B cell (primary cell): ENCODE measurements at places on chromosomes 7 and 10. TPM values are rescaled to one million over a fixed set of nuclear protein-coding genes. Genes with fewer than 3 reads are reported as not detected.

Gene HKDC1
- polyA plus RNA-seq: 0.01 and 0.10 TPM in 2 replicates

DNA sequence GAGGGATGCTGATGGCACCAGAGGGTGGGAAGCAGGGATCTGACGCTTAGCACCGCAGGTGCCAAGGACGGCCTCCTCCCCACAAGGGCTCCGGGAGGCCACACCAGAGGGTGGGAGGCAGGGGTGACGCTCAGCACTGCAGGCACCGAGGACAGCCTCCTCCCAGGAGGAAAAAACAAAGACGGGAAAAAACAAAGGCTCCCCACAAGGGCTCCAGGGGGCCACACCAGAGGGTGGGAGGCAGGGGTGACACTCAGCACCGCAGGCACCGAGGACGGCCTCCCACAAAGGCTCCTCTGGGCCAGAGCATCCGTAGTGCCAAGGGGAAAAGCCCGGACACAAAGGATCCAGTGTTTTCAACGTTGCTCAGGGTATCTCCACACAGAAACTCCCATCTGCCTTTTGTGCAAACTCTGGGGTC, 25.6 kb downstream of the DIP2C start:
- no peak for DNase-seq
- no peaks in the 10 kb centered on the region for H3K36me3 ChIP-seq
- H3K27me3 ChIP-seq: no peaks in the 10 kb centered on the region
- H3K27ac ChIP-seq: no peak overlapping the region
- no peak overlapping the region for H3K4me3 ChIP-seq
- H3K4me1 ChIP-seq: no peaks in the 10 kb centered on the region

DNA sequence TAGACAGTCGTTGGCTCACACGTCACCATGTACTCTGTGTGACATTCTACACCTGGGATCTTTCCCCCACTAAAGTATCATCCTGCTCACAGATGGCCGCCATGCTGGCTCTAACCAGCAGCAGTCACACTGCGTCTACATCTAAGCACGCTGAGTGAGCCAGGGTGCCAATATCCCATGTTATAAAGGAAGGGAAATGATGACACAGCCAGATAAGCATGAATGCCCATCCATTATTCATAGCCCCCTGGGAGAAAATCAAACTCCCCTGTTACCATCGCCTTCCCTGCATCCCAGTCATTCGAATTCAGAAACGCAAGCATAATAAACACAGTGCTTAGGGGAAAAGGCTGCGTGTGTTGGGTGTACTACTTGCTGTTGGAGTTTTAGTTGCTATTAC, 698.2 kb upstream of the AUTS2 start:
- DNase-seq: no peak
- H3K4me3 ChIP-seq: no peak overlapping the region
- H3K36me3 ChIP-seq: no peaks in the 10 kb centered on the region
- H3K4me1 ChIP-seq: no peaks in the 10 kb centered on the region
- no peaks in the 10 kb centered on the region for H3K27me3 ChIP-seq
- no peak overlapping the region for H3K27ac ChIP-seq

DNA sequence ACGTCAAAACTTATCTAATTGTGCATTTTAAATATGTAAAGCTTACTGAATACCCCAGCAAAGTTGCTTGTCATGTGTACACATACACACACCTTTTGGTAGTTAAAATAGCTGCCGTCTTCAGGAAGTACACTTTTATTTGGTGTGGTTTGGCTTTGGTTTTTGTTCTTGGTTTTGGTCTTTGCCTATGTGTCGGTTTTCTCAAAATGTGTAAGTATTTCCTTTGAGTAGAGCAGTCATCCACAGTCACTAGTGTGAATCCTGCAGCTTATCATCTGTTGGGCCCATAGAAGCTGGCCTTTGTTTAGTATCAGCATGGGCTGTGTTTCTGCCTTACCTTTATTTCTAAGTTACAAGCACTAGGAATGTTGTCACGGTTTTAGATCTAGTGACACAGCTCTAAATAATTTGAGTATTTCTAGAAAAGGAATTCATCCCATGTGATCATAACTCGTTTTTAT, 35.3 kb downstream of the NET1 start:
- H3K27ac ChIP-seq: no peak overlapping the region
- DNase-seq: peak; percentile 36
- no peaks in the 10 kb centered on the region for H3K27me3 ChIP-seq
- H3K36me3 ChIP-seq: no peaks in the 10 kb centered on the region

GRCh38 chr7:36118344-36118743, 34.7 kb upstream of the EEPD1 start:
- H3K4me1 ChIP-seq: no peaks in the 10 kb centered on the region

Gene CNPY1
- polyA plus RNA-seq: not detected in 2 replicates

Gene EBF3
- polyA plus RNA-seq: not detected in 2 replicates

Gene COL28A1
- polyA plus RNA-seq: 0.18 and 0.50 TPM in 2 replicates

Gene TRIM50
- not detected in 2 replicates for polyA plus RNA-seq

Gene GPR146
- 4.2 and 16.7 TPM in 2 replicates for polyA plus RNA-seq

DNA sequence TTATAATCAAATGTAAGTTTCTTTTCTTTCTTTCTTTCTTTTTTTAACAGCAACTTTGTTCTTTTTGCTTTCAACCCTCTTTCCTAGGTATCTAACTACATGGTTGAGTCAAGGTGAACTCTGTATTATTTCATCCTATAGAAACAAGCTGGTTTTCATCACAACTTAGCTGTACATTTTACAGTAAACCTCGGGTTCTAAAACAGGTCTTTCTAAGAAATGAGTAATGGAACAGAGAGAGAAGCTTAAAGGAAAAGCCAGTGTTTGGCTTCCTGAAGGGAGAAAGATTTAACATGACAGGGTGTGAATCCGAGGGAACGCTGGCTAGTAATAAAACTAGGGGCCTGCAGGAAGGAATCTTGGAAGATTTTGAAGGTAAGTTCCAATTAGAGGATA, 143.4 kb upstream of the ITGB1 start:
- no peak overlapping the region for H3K27ac ChIP-seq
- H3K4me3 ChIP-seq: no peak overlapping the region
- H3K36me3 ChIP-seq: no peaks in the 10 kb centered on the region
